ENCODE measurements at places on chromosomes 12 and 14.

DNA sequence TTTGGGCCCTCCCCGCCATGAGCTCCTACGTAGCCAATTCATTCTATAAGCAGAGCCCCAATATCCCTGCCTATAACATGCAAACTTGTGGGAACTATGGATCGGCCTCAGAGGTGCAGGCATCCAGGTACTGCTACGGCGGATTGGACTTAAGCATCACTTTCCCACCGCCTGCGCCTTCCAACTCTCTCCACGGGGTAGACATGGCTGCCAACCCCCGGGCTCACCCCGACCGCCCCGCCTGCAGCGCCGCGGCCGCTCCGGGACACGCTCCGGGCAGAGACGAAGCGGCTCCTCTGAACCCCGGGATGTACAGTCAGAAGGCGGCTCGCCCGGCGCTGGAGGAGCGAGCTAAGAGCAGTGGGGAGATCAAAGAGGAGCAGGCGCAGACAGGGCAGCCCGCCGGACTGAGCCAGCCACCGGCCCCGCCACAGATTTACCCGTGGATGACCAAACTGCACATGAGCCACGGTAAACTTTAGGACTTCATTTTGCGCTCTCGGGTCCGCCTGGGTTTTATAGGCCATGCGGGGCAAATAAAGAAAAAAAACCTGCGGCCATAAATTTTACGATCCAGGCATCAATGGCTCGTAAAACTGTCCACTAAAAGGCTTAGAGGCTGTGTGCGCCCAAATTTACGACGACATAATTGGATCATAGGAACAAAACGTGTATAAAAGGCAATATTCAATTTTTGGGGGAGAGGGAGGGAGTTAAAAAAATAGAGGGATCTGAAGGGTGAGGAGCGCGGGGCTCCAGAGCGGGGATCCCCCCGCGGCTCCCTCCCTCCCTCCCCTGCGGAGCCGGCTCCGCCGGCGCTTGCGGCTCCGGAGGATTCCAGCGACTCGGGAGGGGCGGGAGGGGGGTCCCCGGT lies 493 bp downstream of the HOXC5 start:
- DNase-seq, result no peak

DNA sequence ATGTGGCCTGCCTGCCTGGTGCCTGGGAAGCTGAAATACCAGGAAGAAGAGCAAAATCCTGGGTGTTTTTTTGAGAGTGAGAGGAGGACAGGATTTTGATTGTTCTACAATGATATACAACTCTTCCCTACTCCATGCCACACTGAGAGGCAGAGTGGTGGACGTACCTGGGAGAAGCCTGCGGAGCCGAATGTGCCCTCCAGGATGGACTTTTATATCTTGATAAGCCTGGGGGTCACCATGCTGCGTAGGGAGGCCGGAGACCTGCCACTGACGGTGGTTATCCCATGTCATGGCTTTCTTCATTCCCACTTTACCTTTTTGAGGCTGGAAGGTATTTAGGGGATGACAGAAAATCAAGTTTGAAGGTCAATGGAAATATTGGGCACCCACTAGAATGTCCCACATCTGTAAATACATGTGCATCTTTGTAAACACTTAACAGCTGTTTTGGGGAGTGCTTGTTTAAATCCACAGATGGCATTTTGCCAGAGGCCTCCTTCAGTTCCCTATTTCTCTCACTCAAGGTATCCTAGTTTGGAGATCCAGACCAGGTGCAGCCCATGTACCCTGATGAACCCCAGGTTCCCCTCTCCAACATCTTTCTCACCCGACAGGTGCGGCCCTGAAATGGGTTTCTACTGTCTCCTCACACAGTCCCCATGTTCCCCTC lies 1.1 kb upstream of the GLT1D1 start:
- no peak for DNase-seq

DNA sequence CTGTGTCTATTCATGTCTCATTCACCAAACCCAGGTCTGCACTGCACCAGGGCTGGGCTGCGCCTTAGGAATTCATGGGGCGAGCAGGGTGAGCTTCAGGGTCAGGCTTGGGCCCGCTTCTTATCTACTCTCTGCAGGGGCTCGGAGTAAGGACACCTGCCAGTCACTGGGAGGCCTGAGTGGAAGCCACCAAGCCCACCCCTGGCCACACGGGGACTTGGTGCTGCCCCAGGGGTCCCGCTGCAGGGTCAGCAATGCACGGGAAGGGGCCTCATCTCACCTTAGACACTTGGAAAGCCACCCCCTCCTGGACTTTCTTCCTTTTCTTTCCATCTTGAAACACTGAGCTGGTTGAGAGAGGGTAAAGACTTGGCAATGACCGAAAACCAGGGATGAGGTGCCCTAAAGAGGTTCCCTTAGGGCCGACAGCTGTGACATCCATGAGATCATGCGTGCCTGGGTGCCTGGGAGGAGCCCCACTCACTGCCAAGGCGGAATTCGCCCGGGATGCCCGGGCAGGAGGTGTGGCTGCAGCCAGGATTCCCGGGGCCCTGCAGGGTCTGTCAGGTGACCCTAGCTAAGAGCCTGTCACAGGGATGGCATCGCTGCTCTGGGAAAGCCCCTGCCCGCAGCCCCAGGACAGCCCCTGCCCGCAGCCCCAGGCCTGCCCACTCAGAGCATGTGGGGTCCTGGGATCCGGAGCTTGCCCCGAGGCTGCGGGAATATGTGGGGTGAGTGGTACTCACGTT lies 45.5 kb upstream of the EML1 start:
- no peak for DNase-seq

DNA sequence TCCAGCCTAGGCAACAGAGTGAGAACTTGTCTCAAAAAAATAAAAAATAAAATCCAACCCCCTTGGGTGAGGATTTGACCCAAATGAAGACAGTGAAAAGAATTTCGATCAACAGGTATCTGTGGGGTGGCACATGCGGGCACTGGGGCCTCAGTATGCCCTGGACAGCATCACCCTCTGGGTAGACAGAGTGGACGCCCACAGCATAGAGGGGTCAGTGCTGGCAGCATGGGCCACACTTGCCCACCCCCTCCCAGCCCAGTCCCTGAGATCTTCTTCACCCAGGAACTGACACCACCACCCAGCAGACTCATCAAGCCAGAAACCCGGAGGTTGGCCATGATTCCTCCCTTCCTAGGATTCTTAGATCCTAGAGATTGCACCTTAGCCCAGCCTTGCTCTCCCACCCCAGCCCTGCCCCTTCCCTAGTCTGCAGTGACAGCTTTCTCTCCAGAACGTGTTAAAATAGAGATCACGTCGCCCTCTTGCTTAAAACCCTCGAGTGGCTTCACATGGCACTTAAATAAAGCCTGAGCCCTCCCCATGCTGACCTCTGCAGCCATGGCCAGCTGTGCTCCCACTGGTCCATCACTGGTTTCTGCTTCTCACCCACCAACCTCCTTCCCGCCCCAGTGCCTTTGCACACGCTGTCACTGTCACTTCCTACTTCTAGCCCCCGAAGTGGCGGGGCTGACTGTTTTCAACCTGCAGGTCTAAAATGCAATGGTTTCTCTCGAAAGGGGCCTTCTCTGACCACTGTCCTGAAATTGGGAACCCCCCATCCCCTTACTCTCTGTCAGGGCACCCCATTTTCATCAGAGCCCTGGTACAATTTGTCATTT lies 26.2 kb upstream of the DYNC1H1 start:
- no peak for DNase-seq

DNA sequence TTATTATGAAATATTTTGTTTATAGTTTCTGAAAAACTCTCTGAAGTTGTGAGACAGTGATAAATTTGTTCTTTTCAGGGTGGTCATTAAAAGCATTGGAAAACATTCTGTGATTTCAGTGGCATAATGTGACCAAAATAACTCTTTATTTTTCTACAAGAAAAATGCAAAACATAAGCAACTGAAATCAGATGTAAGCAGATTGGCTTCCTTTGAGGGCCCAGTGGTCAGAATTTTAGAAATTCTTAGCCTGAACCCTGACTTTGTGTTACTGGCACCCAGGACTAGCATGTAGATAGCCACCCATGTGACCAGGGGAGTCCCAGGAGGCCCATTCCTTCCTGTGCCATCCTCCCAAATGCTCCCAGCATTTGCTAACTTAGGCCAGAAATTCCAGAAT lies 145.6 kb upstream of the SLC38A2 start:
- DNase-seq, result no peak

DNA sequence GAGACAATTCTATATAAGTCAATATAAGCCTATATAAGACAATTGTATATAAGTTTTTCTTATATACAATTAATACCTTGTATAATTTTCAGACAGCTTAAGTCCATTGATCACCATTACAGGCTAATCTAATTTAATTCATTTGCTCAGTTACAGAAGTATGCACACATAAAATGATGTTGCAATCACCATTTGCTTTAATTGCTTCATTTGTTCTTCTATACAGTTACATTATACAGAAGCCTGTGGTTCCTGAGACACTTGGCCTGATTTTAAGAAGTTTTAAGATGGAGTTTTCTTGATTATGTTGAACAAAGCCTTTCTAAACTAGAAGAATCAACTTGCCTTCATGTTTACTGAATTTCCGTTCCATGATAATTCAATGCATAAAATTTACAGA lies 314.6 kb upstream of the PDE3A start:
- no peak for DNase-seq

DNA sequence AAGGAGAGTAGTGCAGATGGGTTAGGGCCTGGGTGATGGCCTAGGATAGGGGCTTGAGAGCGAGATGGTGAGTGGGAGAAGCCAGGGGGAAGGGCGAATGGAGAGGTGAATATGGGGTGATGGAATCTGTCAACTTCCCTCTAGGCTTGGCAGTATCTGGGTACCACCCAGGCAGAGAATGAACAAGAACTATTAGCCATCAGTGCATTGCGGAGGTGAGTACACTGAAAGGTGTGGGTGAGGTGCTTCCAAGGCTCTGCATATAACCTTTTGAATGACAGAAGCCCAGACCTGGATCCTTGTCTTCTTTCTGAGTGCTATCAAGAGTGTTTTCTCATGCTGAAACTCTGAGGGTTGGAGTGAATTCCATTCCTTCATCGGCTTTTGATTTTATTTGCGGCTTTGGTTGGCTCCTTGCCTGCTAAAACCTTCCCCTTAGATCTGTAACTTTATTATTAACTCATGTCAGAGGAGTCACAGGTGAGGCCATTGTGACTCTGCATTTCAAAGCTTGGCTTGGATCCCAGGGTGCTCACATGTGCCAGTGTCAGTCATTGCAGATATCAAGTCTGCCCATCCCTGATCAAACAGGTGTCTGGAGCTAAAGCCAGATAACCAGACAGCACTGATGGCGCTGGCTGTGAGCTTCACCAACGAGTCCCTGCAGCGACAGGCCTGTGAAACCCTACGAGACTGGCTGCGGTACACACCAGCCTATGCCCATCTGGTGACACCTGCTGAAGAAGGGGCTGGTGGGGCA lies 18.6 kb downstream of the PEX5 start:
- no peak for DNase-seq

DNA sequence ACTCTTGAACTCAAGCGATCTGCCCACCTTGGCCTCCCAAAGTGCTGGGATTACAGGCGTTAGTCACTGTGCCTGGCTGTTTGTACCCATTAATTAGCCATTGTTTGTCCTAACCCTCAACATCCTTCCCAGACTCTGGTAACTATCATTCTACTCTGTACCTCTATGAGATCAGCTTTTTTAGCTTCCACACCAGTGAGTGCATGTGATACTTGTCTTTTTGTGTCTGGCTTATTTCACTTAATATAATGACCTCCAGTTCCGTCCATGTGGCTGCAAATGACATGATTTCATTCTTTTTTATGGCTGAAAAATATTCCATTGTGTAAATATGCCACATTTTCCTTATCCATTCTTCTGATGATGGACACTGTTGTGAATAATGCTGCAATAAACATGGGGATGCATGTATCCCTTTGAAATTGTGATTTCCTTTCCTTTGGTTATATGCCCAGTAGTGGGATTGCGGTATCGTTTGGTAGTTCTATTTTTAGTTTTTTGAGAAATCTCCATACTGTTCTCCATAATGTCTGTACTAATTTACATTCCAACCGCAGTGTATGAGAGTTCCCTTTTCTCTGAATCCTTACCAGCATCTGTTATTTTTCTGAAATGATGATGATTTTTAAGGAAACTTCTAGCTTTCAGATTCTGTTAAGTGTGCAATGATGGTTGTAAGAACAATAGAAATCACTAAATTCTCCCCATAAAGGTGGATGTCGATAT lies 6.7 kb upstream of the PPP4R3A start:
- no peak for DNase-seq

DNA sequence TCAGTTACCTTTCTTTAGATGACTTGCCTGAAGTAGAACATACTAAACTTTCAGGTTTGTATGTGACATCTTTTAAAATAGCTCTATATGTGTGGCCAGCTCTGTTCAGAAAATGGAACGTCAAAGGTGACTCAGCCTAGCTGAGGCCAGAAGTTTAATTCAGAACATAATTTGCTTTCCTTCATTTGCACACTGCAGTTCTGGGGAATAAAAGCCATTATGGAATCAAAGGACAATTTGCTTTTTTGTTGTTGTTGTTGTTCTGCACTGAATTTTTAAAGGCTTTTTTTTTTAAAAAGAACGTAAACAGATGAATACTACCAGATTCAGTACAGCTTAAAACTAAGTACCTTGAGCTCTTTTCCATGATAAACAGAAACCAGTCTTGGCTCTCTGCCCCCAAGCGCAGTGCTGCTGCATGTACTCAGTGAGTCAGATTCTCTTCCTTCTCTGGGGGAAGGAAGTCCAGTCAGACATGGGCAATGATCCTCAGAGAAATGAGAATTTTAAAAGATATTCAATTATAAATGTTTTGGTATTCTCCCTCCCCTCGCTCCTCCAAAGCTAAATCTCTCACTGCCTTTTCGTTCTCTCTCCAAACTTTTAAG lies 644.2 kb downstream of the NOVA1 start:
- DNase-seq, result no peak

- DNase-seq, result no peak
These were observed 42.8 kb downstream of the NKX2-1 start for GRCh38 chr14:36477266-36477665.

GRCh38 chr14:77378701-77379100 lies 1.5 kb downstream of the SAMD15 start:
- DNase-seq, result no peak

DNA sequence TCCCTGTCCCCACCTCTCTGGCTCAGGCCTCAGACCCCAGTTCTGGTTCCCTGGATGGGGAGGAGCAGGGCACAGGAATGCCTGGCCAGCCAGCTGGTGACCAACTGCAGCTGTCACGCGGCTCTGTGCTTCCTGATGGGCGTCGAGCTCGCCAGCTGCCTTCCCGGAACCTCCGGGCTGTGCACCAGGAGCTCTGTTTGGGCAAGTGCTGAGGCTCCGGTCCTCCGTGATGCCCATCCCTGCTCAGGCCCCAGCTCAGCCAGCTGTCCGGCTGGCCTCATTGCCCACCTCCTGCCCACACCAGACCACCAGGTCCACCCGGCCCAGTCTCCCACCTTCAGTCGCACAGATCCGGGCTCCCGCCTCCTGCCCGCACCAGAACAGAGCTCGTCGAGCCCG lies 4.8 kb downstream of the IFFO1 start:
- DNase-seq, result no peak

Measured in effector CD8-positive, alpha-beta T cell (primary cell).